ENCODE measurements at places on chromosomes 1 and 21. TPM values are rescaled to one million over a fixed set of nuclear protein-coding genes. Genes with fewer than 3 reads are reported as not detected.

DNA sequence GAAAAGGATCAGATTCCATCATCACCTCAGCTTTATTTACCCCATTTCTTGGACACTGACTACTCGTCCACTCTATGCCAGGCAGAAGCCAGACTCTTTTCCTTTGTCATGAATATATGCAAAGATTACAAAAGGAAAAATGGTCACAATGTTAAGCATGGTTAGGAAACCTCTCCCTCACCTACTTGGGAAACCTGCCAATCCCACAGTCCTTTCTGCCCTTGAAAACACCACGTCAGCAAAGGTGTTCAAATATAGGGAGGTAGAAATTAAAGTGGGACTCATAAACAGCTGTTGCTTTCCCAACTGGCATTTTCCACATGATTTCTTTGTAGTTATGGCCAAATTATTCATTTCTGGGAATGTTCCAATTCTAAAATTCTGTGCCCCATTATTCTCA lies 16.2 kb upstream of the ATP13A2 start:
- H3K27me3 ChIP-seq, result no peaks in the 10 kb centered on the region
- no peaks in the 10 kb centered on the region for H3K4me1 ChIP-seq
- H3K36me3 ChIP-seq, result peaks cover 8% of the 10 kb centered on the region

DNA sequence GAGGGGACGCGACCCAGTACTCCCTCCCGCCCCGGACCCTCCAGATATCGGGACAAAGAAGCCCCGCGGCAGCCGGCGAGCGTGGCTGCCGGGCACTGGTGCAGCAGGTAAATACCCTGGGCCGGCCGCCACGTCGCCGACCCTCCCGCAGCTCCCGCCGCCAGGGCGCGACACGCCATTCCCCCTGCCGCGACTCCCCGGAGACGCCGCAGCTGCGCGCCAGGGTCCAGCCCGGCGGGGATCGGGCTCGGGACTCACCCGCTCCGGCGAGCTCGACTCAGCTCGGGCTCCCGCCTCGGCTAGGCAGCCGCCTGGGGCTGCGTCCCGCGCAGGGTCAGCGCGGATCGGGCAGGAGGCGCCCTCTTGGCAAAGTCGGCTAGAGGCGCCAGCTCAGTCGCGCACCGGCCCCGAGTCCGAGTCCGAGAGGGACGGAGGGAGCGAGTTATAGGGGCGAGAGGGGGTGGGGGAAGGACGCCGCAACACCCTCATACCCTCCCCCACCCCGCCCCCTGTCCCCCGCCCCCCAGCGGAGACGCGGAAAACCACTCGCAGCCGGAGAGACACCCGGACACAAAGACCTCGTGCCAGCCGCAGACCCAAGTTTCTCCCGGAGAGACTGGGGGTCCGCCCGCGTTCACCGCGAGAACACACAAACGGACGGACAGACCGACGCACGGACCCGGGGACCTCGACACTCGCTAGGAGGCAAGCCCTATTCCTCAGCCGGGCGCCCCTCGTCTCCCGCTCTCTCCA lies 985 bp downstream of the SYT6 start:
- no peaks in the 10 kb centered on the region for H3K36me3 ChIP-seq
- H3K27ac ChIP-seq, result no peak overlapping the region
- H3K27me3 ChIP-seq, result peaks cover 99% of the 10 kb centered on the region
- peak; percentile 49 for DNase-seq

GRCh38 chr1:46070164-46070814 lies 62.1 kb downstream of the PIK3R3 start:
- no peak overlapping the region for H3K4me3 ChIP-seq
- H3K27me3 ChIP-seq, result no peaks in the 10 kb centered on the region
- DNase-seq, result no peak
- H3K27ac ChIP-seq, result no peak overlapping the region
- H3K36me3 ChIP-seq, result no peaks in the 10 kb centered on the region

PLCH2 gene
- not detected for total RNA-seq

CELA3A gene
- total RNA-seq, result not detected

Measured in heart right ventricle (tissue), 16 donors.